ENCODE measurements at places on chromosomes 7 and 10.

- no peak for DNase-seq
Measured at GRCh38 chr7:38907066-38907465, 1.9 kb downstream of the VPS41 start.

GRCh38 chr7:142000244-142000643, 4.6 kb downstream of the MGAM start:
- no peak for DNase-seq

- DNase-seq = no peak
Measured at GRCh38 chr7:95534796-95535195, 49.1 kb downstream of the ASB4 start.

DNA sequence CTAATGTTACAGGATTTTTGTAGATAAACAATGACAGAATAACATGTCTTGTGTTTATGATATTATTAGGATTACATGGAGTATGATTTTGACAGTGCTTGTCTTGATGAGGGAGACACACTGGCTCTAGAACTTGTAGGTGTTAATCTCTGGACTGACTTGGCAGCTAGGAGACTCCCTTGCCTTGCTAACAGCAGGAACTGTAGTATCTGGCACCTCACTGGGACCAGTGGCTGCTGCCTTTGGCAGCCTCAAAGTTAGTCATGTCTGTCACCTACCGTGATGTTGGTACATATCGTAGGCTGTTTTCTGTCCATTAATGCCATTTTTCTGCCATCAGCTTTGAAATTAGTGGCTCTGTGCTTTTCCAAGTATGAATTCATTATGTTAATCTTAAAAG, 261.5 kb downstream of the CDK14 start:
- no peak for DNase-seq

Data from stimulated activated CD8-positive, alpha-beta memory T cell treated with anti-CD3 and anti-CD28 coated beads, Interleukin-7, amount 100 ng/mL, for 4 hours (primary cell).